ENCODE measurements at places on chromosomes 11 and 22.

DNA sequence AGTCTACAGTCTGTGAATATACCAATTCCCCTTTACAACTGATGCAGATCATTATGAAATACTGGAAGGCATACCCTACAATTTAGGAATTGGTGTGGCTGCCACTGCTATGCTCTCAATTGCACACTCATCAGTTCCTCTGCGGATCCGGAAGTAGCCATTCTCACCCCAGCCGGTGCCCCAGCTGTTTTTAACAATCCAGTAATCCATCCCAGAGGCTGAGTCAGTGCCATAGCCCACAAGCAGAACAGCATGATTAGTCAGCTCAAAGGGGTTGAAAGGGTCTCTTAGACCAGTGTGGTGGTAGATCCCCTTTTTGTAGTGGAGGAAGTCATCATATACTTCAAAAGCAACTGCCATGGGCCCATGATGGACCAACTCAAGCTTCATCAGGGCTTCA, 43.6 kb downstream of the CTSC start:
- DNase-seq: no peak

DNA sequence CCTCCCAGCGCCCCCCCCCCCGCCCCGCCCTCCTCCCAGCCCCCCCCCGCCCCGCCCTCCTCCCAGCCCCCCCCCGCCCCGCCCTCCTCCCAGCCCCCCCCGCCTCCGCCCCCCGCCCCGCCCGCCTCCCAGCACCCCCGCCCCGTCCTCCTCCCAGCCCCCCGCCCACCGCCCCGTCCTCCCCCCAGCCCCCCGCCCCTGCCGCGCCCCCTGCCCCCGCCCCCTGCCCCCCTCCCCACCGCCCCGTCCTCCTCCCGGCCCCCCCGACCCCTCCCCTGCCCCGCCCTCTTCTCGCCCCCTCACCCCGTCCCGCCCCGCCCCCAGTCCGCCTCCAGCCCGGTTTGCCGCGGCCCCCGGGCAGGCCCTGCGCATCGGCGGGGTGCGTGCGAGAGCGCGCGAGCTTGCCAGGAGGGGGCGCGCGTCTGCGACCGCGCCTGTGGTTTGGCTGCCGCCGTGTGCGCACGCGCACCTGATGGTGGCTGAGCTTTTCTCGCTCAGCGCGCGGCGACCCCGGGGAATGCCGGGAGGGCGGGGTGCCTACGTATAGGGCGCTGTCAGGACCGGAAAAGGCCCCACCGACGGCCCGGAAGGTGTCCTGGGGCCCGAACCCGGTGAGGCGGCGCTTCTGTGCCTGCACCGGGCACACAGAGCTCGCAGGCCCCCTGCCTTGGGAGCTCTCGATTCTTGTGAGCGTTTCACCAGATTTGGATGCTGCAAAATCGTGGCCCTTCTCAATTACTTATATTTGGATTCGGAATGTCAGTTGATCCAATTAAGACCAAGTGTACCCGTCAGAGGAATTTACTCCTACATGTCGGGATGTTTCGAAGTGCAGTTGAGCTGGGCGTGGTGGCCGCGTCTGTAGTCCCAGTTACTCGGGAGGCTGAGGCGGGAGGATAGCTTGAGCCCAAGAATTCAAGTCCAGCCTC, 501 bp upstream of the TTLL12 start:
- DNase-seq: peak; percentile 90

GRCh38 chr11:63719987-63720386, 38.7 kb downstream of the RTN3 start:
- DNase-seq: no peak

DNA sequence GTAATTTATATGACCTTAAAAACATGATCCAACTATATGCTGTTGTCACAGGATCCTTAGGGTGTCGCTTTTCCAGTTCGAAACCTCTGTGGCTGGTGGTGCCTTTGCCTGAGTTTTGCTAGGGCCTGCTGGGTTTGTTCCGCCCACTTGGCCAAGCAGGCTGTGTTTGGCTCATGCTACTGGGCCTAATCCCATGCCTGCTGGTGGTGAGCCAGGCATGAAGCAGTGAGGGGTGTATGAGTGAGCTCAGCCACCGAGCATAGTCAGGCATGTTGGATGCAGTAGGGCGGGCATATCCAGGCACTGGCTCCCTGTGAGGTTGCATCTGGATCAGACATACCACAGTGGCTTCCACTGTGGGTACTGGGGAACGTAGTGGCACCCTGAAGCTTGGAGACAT, 16.3 kb downstream of the NPAT start:
- DNase-seq: no peak

GRCh38 chr11:45702511-45702910, 37.1 kb upstream of the CHST1 start:
- DNase-seq: no peak

DNA sequence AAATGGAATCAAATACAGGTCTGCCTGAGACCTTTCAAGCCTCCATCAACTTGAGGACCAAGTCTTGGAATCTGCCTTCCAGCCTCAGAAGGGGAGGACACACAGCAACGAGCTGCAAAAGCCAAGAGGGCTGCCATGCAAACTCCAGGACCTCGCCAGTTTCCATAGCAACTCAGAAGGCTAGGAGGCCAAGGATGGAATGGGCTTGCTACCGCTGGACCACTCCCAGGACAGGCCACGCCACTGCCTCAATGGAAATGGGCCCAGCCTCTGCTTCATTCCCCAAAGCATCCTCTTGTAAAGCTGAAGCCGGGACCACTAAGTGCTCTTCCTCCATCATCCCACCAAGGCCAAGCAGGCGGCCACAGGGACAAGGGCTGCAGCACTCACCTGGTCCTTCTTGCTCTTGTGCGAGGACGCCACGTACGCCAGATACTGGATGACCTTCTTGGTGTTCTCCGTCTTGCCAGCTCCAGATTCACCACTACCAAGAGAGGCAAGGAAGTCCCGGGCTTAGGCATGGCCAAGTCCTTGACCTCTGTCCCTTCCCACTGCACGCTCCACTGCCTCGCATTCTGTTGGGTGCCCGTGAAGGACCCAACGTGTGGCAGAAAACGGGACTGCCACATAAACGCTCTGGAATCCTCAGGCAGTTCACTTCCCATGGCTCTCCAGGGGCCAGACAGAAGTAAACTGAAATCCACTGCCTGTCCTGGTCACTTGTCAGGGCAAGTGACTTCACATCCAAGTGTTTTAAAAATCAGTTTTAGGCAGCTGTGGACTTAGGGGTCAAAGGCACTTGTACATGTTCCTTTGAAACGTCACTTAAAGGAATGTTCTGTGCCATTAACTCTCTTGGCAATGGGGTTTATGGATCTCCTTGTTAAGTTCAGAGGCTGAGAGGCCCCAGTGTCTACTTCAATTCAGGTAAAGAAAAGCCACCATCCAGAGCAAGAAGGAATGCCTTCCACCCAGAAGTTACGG, 61.3 kb downstream of the MYH9 start:
- DNase-seq: no peak

DNA sequence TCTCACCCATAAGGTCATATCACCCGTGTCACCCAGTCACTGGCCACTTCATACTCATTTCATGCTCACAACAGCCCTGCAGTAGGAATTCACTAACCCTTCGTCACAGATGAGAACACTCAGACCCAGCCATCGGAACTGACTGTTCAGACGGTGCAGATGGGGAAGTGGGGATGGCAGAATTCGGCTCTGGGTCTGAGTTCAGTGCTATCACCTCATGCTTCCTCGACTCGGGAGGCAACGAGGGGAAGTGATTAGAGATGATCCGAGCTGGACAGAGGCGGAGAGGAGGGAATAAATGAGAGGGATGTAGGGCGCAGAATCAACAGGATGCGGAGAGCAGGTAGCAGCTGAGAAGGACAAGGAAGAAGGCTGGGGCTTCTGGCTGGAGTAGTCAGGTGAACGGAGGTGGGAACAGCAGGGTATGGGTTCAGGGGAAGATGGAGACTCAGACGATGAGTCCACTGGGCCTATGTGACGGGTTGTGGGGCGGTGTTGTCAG, 4.7 kb downstream of the B3GNT6 start:
- DNase-seq: no peak

DNA sequence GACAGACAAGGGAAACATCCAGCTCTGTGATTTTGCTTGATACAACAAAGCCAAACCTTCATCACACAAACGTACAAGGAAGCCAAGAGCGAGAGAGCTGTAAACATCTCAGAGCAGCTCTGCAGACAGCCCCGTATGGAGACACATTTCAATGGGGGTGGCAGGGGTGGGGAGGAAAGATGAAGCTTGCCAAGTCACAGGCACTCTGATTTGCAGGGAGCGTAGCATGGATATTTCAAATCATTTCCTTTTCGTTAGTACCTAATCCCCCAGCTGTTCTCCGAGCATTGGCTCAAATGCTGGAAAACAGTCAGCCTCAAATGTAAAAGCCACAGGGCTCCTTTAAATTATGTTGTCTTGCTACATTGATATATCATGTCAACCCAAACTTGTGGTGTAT, 458.9 kb upstream of the CADM1 start:
- DNase-seq: no peak

DNA sequence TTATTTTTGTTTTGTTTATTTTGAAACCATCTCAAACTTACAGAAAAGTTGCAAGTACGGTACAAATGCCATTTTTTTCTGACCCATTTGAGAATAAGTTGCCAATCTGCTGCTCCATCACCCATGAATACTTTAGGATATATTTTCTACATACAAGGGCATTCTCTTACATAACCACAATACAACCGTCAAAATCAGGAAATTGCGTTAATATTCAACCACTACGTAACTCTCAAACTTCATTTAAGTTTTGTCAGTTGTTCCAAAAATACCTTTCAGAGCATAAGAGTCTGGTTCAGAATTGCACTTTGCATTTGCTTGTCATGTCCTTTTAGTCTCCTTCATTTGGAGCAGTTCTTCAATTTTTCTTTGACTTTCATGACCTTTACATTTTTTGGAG, 194.3 kb upstream of the BDNF start:
- no peak for DNase-seq

GRCh38 chr11:34298871-34299270, 58.9 kb downstream of the ABTB2 start:
- no peak for DNase-seq

DNA sequence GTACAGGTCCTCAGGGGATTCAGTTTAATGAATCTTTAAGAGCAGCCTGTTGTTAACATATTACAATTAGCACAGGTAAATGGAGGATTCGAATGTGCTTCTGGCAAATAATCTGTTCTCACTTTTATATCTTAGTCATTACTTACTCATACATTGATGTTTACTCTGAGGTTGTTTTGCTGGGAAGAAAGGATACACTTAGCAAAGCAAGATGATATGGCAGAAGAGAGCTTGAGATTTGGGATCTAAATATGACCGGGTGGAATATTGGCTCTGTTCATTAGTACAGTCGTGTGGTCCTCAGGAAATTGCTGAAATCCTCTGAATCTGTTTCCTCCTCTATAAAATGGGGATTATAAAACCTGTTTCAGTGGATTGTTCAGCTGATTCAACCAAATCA, 59.7 kb downstream of the SPON1 start:
- DNase-seq: no peak

- no peak for DNase-seq
These were observed 44.4 kb upstream of the DAGLA start for GRCh38 chr11:61635787-61636186.

GRCh38 chr11:100731471-100731870, 44.4 kb downstream of the ARHGAP42 start:
- DNase-seq: no peak

GRCh38 chr11:126991596-126991995, 9.0 kb downstream of the KIRREL3 start:
- no peak for DNase-seq

GRCh38 chr11:62889484-62890437, 9.1 kb downstream of the SLC3A2 start:
- no peak for DNase-seq

DNA sequence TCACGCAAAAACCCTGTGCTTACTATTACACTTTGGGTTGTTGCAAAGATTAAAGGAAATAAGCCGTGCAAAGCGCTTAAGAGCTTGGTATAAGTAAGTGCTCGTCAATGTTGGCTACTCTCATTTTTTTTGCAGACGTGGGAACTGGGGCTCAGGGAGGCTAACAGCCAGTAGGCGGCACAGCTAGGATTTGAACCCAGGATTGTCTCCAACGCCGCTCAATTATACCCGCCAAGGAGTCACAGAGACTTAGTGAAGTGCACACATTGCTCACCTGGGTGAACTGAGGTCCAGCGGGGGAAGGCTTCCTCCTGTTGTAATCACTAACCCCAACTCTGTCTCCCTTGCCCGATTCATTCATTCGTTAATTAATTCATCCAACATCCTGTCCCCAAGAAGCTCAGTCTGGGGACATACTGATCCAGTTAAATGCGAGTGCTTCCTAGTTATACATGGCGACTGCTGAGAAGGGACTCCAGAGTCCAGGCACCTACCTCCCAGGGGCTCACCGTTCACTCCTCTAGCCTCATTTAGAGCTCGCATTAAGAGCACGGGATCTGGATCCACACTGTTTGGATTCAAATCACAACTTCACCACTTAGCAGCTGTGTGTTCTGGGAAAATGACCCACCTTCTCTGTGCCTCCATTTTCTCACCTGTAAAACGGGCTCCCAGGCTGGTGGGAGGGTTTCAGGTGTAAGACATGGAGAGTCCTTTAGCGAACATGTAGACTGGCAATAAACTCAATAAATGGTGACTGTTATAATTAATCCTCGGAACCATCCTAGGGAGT, 838 bp upstream of the MTFP1 start:
- no peak for DNase-seq

DNA sequence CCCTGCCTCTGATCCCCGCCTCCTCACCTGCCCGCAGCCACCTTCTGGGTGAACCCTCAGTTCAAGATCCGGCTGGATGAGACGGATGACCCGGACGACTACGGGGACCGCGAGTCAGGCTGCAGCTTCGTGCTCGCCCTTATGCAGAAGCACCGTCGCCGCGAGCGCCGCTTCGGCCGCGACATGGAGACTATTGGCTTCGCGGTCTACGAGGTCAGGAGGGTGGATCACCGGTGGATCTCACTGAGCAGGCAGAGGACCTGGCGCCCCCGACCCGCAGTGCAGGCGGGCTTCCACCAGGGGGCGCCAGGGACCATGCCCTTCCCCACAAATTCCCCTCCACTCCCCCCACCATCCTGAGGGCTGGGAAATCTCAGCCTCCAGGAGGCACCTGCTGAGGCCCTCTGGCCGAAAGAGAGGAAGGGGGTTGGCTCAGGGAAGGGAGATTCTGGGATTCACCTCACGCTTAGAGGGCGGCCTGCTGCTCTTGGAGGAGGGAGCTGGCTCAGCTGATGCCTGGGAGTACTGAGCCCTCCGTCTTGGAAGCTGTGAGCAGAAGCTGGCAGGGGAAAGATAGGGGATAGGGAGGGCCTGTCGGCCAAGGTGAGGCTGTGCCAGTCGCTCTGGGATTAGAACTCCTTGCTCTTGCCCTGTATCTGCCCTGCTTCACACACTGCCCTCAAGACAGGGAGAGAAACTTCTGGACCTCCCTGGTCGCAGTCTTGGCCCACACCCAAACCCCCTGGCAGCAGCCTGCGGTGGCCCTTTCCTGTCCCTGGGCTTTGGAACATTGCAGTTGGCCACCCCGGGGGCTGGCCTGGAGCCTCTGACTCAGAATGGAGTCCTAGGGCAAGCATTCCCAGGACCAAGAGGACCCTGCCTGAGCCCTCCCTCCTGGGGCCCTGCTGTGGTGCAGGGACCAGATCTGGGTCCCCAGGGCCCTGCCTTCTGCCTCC, 23.2 kb downstream of the CAPN1 start:
- DNase-seq: peak; percentile 14

- no peak for DNase-seq
These were observed 78.7 kb downstream of the PIWIL3 start for GRCh38 chr22:24695561-24696511.

- DNase-seq: no peak
These were observed 28.1 kb downstream of the RTN3 start for GRCh38 chr11:63709336-63709884.

- DNase-seq: no peak
These were observed 60.5 kb upstream of the CHST1 start for GRCh38 chr11:45725776-45726492.

- DNase-seq: no peak
These were observed 56.1 kb upstream of the NARS2 start for GRCh38 chr11:78630561-78631303.
